ENCODE measurements at places on chromosomes 2 and 18.

DNA sequence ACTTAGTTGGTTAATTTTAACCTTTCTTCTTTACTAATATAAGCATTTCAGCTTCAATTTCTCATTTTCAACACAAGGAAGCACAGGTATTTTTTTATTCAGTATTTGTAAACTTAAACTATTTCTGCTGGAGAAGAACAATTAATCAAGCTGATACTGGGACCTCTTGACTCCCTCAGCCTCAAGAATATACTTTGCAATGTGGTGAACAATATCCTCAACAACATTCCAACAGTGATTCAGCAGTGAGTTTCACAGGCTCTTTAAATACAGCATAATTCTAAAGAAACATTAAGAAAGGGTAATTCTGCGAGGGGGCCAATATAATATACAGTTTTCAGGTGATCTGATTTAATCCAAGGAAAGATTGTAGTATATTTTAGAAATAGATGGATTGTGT is 10.0 kb downstream of the RAPGEF4 start:
- H3K4me3 ChIP-seq = no peak overlapping the region
- H3K27ac ChIP-seq = no peak overlapping the region
- no peaks in the 10 kb centered on the region for H3K4me1 ChIP-seq
- H3K36me3 ChIP-seq = no peaks in the 10 kb centered on the region
- peak; percentile 36 for DNase-seq

- no peaks in the 10 kb centered on the region for H3K36me3 ChIP-seq
- H3K4me1 ChIP-seq = no peaks in the 10 kb centered on the region
- no peak overlapping the region for H3K27ac ChIP-seq
- no peak for DNase-seq
Observed at GRCh38 chr2:52934920-52935640, 832.5 kb upstream of the CHAC2 start.

DNA sequence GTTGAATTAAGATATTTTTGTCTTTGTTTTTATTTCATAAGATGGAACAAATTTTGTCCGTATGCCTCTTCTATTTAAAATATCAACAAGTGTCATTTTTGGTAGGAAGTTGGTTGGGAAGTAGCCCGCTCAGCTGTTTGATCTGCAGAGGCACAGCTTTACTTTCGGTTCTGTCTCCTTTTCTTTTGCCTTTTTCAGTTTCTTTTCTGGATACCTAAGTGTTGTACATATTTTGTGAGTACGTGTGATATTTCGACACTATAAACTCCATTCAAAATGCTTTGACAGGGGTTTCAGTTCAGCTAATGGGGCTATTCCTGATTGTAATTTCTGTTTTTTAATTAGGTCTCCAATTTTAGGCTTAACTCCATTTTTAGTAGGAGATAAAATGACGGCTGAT is 1785.0 kb upstream of the LRRTM1 start:
- no peak overlapping the region for H3K4me3 ChIP-seq
- H3K27ac ChIP-seq = no peak overlapping the region
- no peaks in the 10 kb centered on the region for H3K4me1 ChIP-seq
- H3K27me3 ChIP-seq = no peaks in the 10 kb centered on the region
- no peaks in the 10 kb centered on the region for H3K36me3 ChIP-seq

DNA sequence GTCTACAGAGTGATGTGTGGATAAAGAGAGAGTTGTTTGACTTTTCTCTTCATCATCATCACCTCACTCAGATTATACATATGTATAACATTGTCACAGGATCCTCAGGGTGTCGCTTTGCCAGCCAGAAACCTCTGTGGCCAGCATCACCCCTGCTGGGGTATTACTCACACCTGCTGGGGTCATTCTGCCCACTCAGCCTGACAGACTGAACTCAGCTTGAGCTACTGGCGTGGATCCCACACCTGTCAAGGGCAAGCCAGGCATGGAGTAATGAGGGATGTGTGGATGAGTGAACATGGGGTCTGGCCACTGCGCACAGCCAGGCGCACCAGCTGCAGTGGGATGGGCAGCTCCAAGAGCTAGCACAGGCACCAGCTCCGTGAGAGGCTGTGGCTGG is 870.6 kb downstream of the CBLN2 start:
- H3K36me3 ChIP-seq = no peaks in the 10 kb centered on the region
- no peaks in the 10 kb centered on the region for H3K4me1 ChIP-seq
- no peak overlapping the region for H3K4me3 ChIP-seq

DNA sequence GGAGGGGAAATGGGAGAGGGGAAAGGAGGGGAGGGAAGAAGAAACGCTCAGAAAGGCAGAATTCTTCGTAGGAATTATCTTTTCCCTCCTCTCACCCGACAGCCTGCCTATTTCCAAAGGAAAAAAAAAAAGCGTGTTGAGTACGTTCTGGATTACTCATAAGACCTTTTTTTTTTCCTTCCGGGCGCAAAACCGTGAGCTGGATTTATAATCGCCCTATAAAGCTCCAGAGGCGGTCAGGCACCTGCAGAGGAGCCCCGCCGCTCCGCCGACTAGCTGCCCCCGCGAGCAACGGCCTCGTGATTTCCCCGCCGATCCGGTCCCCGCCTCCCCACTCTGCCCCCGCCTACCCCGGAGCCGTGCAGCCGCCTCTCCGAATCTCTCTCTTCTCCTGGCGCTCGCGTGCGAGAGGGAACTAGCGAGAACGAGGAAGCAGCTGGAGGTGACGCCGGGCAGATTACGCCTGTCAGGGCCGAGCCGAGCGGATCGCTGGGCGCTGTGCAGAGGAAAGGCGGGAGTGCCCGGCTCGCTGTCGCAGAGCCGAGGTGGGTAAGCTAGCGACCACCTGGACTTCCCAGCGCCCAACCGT is at the start of gene GAD1:
Gene GAD1, plus strand, starts transcription at position 384 of the 589 bp plus-strand sequence. CDS start 1,705 bp downstream, outside the sequence.
- H3K27me3 ChIP-seq = peaks cover 66% of the 10 kb centered on the region
- no peak within 1 kb of the TSS for H3K27ac ChIP-seq
- H3K36me3 ChIP-seq = no peaks in the 10 kb centered on the region
- H3K4me1 ChIP-seq = 0 out of 2 replicates have a peak, but pooled peaks cover 6% of the 10 kb centered on the region

GRCh38 chr2:128026448-128027277 is 1.2 kb downstream of the SAP130 start:
- H3K27ac ChIP-seq = peak overlapping the region; percentile 20
- DNase-seq = peak; percentile 45
- H3K4me1 ChIP-seq = peaks cover 5% of the 10 kb centered on the region
- peak overlapping the region; percentile 88 for H3K4me3 ChIP-seq

DNA sequence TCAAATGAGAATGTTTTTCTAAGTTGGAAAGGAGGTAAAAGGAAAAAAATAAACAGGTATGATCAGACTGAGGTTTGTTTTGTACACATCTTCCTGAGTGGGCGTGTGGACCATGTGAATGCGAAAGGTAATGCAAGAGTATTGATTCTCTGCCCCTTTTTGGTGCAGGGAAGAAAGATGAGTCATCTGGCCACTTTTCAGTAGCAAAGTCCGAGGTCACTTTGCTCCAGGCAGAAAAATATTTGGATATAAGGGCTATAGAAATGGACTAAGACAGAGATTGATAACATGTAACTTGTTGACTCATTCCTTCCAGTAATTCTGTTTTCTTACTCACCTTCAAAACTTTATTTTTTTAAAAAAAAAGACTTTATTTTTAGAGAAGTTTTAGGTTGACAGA is 130.5 kb downstream of the DSEL start:
- H3K4me3 ChIP-seq = no peak overlapping the region
- peaks cover 11% of the 10 kb centered on the region for H3K4me1 ChIP-seq
- no peaks in the 10 kb centered on the region for H3K27me3 ChIP-seq
- H3K36me3 ChIP-seq = no peaks in the 10 kb centered on the region
- H3K27ac ChIP-seq = no peak overlapping the region

DNA sequence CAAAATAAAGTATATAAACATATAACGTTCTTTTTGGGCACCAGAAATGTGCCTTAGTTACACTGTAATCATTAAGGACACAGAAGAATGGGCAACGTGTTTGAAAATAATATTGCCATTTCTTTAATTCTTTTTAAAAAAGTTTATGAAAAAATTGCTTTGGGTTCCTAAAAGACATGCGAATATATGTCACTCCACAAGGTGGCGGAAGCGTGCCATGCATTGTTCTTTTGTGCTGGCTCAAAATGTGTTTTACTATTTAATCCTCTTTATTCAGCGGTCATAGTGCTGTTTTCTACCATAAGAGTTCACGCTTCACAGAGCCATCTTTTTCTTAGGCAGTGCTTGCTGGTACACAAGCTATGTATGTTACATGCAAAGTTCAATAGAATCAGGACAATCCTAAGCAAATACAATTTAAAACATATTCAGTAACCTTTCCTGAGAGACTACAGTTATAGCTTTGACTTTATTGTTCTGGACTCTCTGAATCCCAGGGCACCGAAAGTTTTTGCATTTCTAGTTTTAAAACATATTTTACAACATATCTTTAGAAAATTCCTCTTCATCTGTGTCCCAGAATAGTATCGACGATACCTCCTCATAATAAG is 147.8 kb upstream of the ERBB4 start:
- peak; percentile 81 for DNase-seq
- no peaks in the 10 kb centered on the region for H3K27me3 ChIP-seq
- H3K27ac ChIP-seq = no peak overlapping the region
- H3K4me3 ChIP-seq = peak overlapping the region; percentile 48
- H3K4me1 ChIP-seq = peaks cover 20% of the 10 kb centered on the region
- H3K36me3 ChIP-seq = no peaks in the 10 kb centered on the region

- DNase-seq = no peak
- no peaks in the 10 kb centered on the region for H3K27me3 ChIP-seq
- no peak overlapping the region for H3K4me3 ChIP-seq
- no peaks in the 10 kb centered on the region for H3K4me1 ChIP-seq
- no peaks in the 10 kb centered on the region for H3K36me3 ChIP-seq
Observed at GRCh38 chr2:39241588-39241987, 2.2 kb downstream of the CDKL4 start.

DNA sequence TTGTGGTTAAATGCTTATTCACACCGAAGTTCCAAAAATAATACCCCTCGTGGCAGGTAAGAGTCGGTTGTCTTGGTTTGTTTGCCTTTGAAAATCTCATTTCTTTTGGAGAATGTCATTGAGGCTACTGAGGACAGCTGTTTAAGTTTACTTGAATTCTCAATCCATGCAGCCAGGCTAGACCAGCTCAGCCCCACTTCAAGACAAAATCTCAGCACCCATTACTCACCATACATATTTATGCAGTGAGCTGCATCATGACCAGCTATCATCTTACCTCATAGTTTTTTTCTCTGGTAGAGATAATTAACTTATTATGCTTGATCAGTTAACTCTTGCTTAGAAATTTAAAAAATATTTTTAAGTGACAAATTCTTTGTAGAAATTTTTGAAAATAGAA is 115.9 kb downstream of the HAUS1 start:
- H3K27me3 ChIP-seq = no peaks in the 10 kb centered on the region
- no peak overlapping the region for H3K4me3 ChIP-seq
- peak overlapping the region; percentile 47 for H3K27ac ChIP-seq
- H3K36me3 ChIP-seq = no peaks in the 10 kb centered on the region
- H3K4me1 ChIP-seq = peaks cover 30% of the 10 kb centered on the region

DNA sequence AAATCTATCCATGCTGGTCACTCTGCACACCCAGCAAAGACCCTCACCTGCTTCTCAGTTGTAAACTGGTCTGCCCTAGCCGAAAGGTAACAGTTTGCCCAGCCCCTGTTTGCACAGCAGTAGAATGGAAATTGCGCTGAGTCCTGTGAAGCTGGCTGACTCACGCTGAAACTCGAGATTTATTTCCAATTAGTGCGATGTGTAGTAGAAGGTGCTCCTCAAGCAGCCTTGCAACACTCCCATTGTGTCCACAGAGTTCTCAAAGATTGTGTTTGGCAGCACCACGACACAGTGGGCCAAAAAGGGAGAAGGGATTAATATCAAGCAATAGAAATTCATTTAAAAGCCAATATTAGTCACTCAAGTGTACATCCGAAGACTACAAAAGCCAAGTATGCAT is 21.7 kb upstream of the APCDD1 start:
- no peak for DNase-seq
- H3K4me3 ChIP-seq = no peak overlapping the region
- H3K4me1 ChIP-seq = no peaks in the 10 kb centered on the region
- H3K36me3 ChIP-seq = no peaks in the 10 kb centered on the region

DNA sequence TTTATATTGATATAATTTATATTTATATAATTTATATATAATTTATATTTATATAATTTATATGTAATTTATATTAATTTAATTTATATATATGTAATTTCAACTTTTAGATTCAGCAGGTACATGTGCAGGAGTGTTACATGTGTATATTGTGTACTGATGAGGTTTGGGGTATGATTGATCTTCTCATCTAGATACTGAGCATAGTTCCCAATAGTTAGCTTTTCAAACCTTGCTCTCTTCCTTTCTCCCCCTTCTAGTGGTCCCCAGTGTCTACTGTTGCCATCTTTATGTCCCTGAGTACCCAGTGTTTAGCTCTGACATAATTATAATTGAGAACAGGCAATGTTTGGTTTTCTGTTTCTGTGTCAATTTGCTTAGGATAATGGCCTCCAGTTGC is 1335.3 kb upstream of the CDH2 start:
- no peak overlapping the region for H3K27ac ChIP-seq
- no peaks in the 10 kb centered on the region for H3K4me1 ChIP-seq
- no peaks in the 10 kb centered on the region for H3K27me3 ChIP-seq
- H3K4me3 ChIP-seq = no peak overlapping the region
- DNase-seq = no peak
- no peaks in the 10 kb centered on the region for H3K36me3 ChIP-seq

DNA sequence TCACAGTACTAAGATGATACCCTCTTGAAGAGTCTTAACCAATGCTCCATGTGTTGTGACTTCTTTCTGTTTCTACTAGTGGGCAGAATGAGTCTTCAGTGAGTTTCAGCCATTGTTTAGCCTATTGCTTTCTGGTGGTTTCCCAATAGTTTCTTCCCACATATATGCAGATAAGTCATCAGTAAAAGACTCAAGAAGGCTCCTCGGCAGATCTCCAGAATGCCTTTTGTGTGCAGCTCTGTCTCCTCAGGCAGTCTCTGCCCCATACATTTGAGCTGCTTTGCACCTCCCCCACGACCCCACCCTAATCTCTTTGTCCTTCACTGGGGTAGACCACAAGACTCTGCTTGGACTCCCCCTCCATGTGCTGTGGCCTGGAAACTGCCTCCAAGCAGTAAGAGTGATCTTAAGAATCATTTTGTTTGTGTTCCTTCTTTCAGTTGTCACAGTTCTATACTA is 71.6 kb upstream of the CHRNA1 start:
- peaks cover 60% of the 10 kb centered on the region for H3K4me1 ChIP-seq
- H3K27ac ChIP-seq = peak overlapping the region; percentile 90
- H3K27me3 ChIP-seq = no peaks in the 10 kb centered on the region
- peak; percentile 97 for DNase-seq
- peak overlapping the region; percentile 46 for H3K4me3 ChIP-seq
- peaks cover 4% of the 10 kb centered on the region for H3K36me3 ChIP-seq

DNA sequence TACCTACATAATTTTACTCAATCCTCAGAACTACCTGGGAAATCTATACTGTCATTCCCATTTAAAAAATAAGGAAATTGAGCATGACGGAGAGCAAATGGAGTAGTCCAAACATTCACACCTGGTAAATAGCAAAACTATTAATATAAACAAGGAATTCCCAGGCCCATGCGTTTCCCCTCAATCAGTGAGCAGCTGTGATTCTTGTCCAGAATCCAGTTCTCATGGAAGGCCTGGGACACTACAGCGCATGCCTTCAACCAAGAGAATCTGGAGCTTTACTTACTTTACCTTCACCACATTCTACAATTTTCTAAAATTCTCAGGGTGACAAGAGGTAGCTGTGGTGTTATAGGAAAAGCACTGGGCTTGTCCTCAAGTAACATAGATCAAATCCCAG is 259.0 kb downstream of the LRATD1 start:
- H3K4me1 ChIP-seq = no peaks in the 10 kb centered on the region
- H3K27ac ChIP-seq = no peak overlapping the region

All from GM23248 (cell line).